Neural crest cell (in vitro differentiated cells): ENCODE measurements at places on chromosomes 1 and 21.

DNA sequence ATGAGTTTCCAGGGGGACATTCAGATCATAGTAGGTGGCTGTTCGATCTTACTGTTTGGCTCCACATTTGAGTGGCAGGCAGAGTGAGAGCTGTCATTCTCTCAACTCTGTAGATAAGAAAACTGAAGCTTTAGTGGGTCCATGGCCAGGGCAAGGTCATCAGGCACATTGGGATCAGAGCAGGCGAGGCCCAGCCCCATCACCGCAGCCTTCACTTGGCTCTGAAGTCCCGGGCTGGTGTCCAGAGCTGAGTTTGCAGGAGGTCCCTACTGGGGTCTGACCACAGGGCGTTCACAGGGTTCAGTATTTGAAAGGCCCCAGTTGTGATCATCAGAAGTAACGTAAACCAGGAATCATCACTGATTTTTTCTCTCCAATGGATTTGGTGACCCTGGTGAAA, 76.7 kb downstream of the OBSCN start:
- no peak for DNase-seq

DNA sequence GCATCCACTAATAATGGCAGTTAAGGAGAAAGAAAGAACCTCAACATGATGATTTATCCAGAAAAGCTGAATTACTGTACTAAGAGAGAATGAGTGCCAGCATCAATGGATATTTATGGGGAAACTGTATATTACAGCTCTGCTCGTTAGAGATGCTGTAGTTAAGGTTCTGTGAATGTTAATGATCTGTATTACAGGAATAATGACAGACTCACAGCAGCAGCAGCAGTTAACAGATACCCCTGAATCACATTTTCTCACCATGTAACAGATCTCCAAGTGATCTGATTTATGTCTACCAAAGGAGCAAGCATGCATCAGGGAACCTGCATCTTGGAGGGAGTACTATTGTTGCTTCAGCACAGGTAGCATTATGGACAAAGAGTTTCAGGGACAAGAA, 80.6 kb upstream of the C8B start:
- DNase-seq, result no peak

DNA sequence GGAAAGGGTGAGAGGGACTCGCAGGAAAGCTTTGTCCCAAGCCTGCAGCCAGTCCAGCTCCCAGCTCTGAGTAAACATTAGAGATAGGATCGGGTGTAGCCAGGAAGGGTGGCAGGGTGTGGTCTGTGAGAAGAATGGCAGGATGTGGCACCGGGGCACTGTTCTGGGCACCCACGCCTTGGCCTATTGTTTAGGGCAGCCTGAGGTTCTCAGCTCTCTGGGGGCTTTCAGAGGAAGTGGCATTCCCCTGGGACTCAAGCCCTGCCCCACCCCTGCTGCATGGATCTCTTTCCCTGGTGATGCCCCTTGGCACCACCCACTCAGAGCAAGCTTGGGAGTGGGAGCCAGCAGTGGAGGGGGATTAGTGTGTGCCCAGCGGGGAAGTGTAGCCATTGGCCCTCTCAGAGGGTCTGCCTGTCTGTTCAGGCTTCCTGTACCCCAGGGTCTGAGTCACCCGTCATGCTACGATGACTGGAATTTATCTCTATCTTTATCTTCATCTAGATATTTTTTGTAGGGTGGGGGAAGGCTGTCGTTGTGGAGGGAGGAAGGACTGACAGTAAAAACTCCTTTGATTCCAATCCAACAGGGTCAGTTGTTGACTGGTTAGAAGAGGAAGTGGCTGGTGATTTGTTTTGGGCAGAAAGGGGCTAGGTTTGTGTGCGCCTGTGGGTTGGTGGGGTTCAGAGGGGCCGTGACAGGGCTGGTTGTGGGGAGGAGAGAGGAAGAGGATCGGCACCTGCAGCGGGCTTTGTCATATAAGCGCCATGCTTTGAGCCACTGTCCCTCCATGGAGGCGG, 31.6 kb downstream of the SOX13 start:
- no peak for DNase-seq

DNA sequence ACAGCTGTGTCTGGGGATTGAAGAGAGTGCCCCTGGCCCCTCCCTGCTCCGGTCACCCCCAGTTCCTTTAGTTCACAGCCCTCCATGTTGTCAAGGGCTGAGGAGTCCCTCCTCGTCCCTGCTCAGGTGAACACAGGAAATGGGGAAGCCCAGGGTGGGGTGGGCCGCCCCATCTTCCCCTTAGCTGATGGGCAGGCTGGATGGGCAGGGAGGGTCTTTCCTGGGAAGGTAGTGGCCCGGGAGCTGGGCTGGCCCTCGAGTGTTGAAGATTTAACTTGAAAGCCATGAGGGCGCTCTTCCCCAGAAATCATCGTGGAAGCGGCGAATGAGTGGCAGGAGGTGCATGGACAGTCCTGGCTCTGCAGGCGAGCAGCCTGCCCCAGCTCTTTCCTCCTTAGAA, 18.3 kb upstream of the NPHP4 start:
- no peak for DNase-seq

- no peak for DNase-seq
These were observed 119.3 kb downstream of the LYPLAL1 start for GRCh38 chr1:219292999-219293398.

DNA sequence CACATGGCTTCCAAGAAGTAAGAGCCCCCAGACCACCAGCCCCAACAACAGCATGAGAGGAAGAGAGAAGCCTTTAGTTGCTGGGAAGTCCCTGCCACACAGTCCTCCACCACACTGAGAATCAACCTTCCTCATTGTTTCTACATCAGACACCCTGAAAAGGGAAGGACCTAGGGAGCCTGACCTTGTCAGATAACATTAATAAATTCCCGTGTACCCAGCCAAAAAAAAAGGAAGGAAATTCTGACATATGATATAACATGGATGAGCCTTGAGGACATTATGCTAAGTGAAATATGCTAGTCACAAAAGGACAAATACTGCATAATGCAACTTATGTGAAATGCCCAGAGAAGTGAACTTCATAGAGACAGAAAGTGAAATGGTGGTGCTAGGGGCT, 65.6 kb upstream of the ARHGAP29 start:
- DNase-seq, result no peak

GRCh38 chr1:194860248-194861201, 1674.1 kb upstream of the B3GALT2 start:
- no peak for DNase-seq
